Stimulated activated CD4-positive, alpha-beta T cell treated with anti-CD3 and anti-CD28 coated beads, Interleukin-15, amount 100 ng/mL, for 1 hour (primary cell): ENCODE measurements at places on chromosomes 4 and X.

- DNase-seq, result no peak
Measured at GRCh38 chrX:106933538-106933961, 13.3 kb downstream of the CLDN2 start.

- DNase-seq, result no peak
Measured at GRCh38 chr4:159248384-159249178, 145.7 kb downstream of the RAPGEF2 start.

GRCh38 chrX:11381464-11381863 lies 88.3 kb downstream of the AMELX start:
- no peak for DNase-seq

DNA sequence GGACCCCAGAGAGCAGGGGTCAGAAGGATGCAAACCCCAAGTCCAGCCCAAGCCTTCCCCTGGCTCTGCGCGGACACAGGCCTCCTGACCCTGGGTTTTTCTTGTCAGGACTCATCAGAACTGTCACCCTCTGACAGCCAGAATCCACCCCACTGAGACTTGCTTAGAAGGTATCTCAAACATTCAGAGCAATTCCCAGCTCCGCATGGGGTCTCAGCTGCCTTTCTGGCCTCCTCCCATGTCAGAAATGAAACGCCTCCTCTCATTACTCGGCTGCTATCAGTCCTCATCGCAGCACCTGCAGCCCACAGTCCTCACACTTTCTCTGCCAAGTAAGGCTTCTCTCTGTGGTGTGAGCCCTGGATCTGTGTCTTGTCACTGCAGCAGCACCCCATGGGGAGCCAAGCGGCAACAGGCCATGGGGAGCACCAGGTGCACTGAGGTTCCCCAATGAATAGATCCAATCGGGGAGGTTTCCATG lies 97.8 kb downstream of the WFS1 start:
- DNase-seq, result no peak

DNA sequence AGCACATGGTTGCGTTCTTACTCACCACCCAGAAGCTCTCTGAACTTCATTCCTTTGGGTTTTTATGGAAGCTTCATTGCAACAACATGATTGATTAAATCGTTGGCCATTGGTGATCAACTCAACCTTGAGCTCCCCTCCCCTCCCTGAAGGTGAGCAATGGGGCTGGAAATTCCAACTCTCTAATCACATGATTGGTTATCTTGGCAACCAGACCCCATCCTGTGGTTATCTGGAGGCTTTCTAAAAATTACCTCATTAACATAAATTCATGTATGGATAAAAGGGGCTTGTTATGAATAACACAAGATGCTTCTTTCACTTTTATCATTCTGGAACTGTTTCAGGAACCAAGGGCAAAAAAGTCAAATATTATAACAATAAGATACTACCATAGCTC lies 34.6 kb upstream of the NMU start:
- no peak for DNase-seq

DNA sequence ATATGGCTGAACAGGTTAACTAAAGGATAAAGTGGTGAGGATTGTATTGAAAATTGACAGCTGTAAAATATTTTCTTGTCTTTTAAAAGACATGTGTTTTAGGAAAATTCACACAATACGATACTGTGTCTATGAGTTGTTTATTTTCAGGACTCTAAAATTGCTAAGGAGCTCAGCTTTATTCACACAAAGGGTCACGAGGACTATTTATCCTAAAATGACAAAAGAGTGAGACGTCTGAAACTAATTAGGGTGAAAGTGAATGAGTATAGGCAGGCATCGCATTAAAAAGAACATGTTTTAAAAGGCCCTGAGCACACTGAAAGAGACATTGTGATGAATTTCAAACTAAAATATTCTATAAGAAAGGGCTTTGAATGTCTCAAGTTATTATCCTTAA lies 304.7 kb downstream of the SH2D1A start:
- no peak for DNase-seq

GRCh38 chrX:18687856-18688495 lies 16.1 kb upstream of the RS1 start:
- no peak for DNase-seq

DNA sequence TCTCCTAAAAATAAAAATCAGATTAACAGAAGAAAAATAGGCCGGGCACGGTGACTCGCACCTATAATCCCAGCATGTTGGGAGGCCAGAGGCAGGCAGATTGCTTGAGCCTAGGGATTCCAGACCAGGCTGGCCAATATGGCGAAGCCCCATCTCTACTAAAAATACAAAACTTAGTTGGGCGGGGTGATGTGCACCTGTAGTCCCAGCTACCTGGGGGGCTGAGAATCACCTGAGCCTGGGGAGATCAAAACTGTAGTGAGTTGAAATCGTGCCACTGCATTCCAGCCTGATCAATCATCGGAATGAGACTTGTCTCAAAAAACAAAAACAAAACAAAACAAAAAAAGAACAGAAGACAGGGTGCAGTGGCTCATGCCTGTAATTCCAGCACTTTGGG lies 32.8 kb upstream of the NOCT start:
- DNase-seq, result no peak

DNA sequence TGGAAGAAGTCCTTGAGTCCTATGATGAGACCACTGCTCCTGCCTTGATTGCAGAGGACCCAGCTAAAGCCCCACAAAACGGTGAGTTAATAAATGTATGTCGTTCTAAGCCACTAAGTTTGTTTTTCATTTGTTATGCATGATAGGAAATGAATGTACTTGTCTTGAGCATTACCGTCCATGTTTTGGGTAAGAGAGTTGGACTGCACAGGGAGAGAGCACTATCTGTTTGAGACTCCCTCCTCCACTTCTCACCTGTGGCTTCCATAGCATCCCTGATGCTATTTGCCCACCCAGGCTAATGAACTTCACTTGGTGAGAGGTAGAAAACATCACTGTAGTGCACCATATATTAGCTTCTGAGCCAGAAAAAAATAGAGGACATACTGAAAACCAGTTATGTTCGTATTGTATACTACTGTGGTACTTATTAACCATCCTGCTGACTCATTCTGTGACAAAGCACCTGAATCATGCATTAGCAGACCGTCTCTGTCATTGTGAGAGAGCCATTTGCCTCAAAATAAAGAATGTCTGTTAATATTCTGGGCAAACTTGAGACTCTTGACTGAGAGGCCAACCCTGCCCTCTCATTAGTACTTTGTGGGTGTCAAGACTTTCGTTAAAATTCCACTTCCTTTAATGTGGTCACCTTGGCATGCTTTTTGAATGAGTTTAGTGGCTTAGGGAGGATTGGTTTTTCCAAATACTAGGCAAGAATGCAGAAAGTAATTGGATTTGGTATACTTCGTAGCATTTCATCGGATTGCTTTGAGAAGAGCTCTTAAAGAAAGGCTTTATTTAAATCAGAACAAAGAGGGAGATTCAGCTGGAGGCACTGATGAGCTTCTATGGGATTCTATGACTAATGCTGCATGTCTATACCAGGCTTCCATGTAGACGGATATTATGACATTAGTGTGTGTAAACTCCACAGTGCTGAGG lies 99.3 kb upstream of the GRPR start:
- no peak for DNase-seq

DNA sequence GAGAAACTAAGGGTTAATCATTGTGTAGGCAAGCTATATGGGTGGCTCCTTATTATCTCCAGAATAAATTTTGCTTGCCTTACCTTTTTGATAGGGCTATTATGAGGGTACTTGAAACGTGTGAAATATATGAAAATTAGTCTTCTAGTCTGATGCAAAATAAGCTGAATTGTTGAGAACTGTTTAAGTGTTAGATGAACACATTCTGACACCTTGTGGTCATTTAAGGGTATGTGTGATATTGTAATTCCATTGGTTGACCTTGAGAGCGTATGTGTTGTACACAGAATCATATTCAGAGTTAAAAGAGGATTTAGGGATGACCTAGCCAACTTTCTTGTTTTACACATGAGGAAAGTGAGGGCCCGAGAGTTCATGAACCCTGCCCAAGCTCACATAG lies 44.6 kb upstream of the LINC00632 start:
- DNase-seq, result no peak

DNA sequence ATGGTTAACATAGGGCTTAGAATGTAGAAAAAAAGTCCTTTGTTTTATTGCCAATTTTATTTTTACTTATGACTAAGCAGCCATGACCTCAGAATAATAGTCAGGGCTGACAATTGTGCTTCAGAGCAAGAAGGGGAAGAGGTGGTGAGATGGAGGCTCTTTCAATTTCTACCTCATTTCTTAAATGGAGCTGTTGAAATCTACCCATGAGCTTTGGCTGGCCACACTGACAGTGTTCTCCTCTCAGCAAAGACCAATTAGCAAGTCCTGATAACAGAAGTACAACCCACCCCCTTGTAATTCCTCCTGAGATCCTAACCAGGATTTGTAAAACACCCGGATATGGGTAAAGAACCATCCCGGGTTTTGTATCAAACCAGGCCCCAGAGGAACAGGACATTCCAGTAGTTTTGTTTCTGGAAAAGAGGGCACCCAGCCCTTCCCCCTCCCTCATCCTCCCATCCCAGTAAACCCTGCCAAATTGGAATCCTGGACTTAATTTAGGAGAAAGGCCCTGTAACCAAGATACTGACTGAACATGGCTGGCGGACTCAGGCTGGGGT lies at the start of gene HEPH:
HEPH (plus strand) TSS at position 399 of the 563 bp plus-strand sequence. CDS start 6,324 bp downstream, outside the sequence.
- DNase-seq, result no peak
